ENCODE measurements at places on chromosomes 11 and 22.

DNA sequence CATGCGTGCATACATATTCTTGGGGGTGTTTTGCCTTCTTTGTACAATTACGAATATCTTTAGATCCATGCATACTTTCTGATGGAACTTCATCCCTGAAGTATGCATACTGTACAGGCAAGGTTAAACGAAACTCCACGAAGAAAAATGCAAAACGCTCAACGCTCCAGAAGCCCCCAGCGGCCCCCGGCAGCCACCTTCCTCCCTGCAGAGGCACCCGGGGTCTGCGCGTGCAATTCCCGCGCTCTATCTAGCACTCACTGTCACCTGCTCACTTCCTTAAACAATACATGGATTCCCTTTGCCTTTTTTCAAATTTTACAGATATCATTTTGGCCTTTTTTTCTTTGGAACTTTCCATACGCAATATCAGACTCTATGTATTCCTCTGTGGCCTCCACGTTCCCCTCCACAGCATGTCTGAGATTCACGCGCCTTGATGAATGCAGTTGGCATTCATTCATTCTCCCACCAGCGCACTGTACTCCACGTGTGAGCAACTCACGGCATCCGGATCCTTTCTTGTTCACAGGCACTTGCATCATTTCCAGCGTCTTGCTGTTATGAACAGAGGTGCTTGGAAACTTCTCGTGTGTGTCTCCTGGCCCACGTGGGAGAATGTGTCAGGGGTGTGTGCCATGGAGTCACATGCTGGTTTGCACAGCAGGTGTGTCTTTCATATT, 214.3 kb downstream of the CTTN start:
- DNase-seq = peak; percentile 75

GRCh38 chr11:66443602-66444001, 5.0 kb upstream of the MRPL11 start:
- no peak for DNase-seq

DNA sequence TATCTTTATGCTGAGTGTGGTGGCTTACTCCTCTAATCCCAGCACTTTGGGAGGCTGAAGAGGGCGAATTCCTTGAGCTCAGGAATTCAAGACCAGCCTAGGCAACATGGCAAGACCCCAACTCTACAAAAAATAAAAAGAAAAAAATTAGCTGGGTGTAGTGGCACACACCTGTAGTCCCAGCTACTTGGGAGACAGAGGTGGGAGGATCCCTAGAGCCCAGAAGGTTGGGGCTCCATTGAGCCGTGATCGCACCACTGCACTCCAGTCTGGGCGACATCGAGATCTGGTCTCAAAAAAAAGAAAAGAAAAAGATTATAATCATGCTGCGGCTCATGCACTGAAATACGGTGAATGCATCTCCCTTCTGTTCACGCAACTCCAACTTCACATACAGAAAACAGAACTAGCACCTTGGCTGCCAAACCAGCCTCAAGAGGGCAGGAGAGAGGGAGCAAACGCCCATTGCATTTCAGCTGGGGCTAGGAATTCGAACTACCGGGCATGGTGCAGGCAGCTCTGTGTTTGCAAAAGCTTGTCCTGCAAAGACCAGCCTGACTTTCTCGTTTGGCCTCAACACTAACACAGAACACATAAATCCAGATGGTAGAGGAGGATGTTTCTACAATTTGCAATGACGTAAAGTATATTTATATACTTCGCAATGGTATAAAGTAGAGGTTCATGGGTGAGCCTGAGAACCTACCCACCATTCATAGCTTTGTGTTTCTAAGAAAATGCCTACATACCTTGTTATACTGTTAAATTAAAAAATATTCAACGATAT, 6.3 kb upstream of the SYNGR1 start:
- peak; percentile 80 for DNase-seq

DNA sequence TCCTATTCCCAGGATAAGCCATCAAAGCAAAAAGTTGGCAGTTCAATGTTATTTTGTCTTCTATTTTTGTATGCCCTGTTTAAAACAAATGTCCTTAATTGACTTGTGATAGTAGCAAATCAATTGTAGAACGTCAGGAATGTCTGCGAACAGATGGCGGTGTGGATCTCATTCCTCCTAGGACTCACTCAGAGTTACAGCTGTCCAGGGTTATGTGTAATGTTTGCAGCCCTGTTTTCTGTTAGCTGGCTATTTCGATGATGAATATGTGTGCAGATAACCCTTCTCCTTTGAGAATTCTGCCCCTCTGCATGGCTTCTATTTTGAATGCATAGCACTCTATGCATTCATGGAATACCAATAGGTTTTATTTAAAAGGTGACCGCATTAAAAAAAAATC, 1248.0 kb upstream of the CNTN5 start:
- DNase-seq = peak; percentile 14

DNA sequence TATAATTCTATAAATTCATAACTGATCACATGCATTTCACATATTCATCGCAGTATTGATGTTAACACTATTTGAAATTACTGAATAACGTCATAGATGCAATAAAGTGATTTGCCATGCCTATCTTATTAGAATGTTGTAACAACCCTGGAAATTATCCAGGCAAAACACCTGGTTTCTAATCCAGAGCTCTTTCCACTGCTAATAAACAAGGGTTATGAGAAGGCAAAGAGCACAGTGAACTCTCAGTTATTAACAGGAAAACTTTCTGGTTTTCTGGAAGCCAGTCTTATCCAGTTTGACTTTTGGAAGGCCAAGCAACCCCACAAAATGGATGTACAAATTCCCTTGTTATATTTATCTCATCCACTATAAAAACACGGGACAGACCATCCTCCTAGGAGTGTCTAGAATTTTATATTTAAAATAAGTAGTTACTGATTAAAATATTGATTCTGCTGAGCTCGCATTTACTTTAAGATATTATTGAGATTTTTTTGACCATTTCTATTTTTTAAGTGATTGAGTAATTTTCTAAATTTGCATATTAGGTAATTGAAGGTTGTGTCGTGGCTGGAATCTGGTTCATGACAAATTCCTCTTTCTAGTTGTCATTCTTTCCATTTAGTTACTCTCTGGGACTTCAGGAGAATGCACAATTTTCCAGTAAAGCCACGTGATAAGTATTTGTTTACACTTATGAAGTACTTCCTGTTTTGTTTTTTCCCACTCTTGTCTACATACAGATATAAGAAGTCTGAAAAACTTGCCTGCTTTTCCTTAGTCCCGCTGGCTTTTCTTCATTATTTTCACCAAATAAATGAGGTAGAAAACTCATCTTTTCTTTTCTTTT, 47.9 kb downstream of the DCUN1D5 start:
- no peak for DNase-seq

DNA sequence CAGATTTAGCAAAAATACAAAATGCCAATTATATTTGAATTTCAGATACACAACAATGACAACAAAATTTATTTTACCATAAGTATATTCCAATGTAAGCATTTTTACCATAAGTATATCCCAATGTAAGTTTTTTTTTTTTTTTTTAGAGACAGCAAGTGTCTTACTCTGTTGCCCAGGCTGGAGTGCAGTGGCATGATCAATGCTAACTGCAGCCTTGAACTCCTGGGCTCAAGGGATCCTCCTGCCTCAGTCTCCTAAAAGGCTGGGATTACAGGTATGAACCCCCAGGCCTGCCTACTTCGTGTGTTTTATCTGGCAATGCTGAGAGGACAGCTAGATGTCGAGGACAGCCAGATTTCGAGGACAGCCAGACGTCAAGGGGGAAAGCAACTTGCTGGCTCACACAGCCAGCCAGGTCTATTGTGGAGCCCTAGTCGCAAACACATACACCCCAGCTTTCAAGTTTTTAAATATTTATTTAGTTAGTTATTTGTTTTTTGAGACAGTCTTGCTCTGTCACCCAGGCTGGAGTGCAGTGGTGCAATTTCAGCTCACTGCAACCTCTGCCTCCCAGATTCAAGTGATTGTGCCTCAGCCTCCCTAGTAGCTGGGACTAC, 1.1 kb upstream of the SERPING1 start:
- no peak for DNase-seq

GRCh38 chr11:117061256-117061655, 37.0 kb downstream of the SIK3 start:
- DNase-seq = no peak

- DNase-seq = no peak
Measured at GRCh38 chr11:64067230-64067993, 31.7 kb downstream of the FLRT1 start.

GRCh38 chr11:57370251-57370650, 10.7 kb downstream of the PRG3 start:
- DNase-seq = no peak

GRCh38 chr11:11265320-11265719, 87.7 kb downstream of the CSNK2A3 start:
- DNase-seq = no peak

DNA sequence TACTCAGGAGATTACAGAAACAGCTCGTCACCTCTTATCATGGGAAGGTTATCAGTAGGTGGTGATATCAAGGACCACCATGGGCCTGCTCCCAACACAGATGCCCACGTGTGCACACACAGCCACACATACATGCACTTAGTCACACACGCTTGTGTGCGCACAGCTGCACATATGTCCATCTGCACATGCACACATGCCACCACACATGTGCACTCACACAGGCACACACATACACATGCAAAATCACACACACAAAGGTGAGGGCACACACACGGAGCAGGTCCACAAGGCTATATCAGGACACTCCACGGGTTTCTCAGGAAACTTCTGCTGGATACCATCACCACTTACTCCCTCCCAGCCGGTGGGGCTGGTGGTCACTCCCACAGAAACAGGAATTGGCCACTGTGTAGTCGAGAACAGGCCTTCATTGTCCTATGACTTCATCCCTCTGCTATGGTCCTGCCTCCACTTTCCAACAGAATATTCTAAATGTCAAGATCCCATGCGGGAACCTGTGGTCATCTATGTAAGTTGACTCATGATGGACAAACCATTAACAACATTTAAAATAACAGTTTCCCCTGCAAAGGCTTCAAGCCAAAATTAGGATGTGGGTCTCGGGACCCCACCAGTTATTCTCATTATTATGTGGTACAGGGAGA, 2.2 kb downstream of the C11orf24 start:
- no peak for DNase-seq

DNA sequence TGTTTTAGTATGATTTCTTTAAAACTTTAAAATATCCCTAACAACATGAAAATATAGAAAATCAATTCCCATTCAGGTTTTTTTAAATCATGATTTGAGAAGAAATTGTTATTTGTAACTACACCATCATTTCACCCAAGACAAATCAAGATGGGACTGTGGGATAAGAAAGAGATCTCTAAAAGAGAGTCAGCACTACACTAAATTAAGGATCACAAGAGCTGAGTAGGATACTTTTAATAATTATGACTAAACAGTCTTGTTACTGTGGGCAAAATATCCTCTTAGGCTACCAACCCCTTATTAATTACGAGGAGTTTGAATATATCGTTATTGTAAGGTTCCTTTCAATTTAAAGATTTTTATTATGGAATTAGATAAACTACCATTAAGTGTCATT, 3.0 kb downstream of the GAS2 start:
- no peak for DNase-seq

DNA sequence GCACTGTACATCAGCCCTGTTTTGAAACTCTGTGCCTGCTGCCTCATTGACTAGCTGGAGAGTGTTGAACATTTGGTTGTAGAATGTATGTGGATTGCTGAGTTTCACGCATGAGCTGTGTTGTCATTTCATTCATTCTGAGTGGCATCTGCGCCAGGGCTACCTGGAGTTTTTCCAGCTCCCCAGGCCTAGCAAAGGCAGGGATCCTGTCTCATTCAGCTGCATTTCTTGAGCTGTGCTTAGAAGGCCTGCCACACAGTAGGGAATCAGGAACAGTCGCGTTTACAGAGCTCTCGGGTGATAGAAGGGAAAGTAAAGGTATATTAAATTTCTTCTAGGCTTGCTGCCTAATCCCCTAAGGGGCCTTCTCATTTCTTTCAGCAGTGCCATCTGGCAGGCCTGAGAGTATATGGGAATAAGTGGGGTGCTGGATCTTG, 44.3 kb downstream of the PTPRJ start:
- peak; percentile 97 for DNase-seq

- no peak for DNase-seq
Measured at GRCh38 chr22:37314315-37315074, 32.2 kb downstream of the CYTH4 start.

DNA sequence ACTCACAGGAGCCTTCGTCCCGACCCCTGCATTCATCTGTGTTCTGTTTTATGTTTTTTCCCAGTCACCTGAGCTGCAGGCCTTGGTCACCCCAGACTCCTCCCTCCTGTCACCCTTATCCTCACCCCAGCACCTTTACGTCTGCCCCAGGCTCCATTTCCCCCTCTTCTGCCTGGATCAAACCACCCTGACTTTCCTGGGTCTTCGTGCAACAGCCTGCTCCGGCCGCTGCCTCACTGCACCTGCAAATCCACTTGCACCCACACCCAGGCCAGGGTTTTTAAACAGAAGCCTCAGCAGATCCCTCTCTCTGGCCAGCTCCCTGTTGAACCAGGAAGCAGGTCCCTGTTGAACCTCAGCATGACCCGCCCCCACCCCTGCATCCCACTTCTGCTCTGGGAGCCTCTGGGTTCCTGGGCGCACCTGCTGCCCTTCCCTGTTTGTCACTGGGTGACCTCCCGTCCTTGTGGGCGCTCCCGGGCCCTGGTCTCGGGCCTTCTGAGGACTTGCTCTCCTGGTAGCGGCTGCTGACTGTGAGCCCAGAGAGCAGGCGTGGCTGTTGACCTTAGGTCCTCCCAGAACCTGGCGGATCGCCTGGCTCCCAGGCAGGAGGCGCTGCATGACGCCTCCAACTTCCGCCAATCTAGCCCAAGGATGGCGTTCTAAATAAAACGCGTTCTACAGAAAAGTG, 12.8 kb downstream of the MAPK8IP2 start:
- no peak for DNase-seq

GRCh38 chr11:86240164-86240563, 4.4 kb upstream of the EED start:
- no peak for DNase-seq

- DNase-seq = no peak
Measured at GRCh38 chr22:48607901-48608662, 1219.6 kb downstream of the BRD1 start.

DNA sequence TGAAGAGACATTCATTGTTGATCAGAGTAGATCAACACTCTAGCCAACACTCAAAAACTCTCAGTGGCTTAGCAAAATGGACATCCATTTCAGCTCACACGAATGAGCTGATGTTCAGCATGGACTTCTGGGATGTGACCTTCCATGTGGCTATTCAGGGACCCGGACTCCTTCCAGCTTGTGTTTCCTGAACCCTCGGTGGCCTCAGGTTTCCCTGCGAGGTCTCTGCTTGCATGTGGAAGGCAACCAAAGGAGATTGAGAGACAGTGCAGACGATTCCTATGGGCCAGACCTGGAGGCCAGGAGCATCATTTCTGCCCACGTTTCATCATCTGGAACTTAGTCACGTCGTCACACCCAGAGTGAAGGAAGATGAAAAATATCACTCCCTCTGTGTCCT, 1137.4 kb downstream of the TBC1D22A start:
- DNase-seq = no peak
